ENCODE measurements at places on chromosomes 2 and 18.

- DNase-seq, result no peak
Observed at GRCh38 chr2:70931376-70932000, 4.2 kb upstream of the ATP6V1B1 start.

- DNase-seq, result no peak
Observed at GRCh38 chr2:86286516-86286915, 50.9 kb downstream of the REEP1 start.

- DNase-seq, result no peak
Observed at GRCh38 chr2:128305555-128306080, 13.1 kb downstream of the HS6ST1 start.

DNA sequence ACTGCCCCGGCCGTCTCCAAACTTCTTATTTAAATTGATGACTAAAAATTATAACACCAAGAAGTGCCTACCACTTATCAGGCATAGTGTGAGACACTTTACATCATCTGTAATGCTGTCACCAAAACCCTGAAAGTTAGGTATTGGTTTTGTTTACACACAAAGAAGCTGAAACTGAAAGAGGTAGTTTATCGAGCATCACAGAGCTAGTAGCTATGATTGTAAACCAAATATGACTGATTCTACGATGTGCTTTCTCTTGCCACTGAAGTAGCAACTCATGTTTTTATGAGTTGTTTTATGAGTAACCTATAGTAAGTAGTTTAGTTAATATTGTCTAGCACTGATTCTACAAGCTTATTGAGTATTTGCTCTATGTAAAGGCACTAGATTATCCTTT is 31.5 kb downstream of the DYNC1I2 start:
- DNase-seq, result no peak

DNA sequence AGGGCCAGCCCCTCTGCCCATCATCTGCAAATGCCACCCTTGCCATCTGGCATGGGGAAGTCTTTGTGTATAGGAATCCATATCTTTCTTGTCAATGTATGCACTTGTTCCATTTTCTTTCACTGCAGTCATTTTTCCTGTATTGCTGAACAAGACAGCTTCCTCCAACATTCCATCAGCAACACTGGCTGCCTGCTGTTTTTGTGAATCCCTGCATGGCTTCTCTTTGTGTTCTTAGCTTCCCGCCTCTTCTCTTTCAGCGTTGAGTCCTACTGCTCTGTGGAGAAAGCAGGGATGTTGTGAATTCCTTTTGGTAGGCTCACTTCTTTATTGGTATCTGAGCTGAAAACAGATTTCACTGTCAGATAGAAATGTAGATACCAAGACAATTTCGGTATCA is 150.0 kb downstream of the LPIN1 start:
- DNase-seq, result no peak

DNA sequence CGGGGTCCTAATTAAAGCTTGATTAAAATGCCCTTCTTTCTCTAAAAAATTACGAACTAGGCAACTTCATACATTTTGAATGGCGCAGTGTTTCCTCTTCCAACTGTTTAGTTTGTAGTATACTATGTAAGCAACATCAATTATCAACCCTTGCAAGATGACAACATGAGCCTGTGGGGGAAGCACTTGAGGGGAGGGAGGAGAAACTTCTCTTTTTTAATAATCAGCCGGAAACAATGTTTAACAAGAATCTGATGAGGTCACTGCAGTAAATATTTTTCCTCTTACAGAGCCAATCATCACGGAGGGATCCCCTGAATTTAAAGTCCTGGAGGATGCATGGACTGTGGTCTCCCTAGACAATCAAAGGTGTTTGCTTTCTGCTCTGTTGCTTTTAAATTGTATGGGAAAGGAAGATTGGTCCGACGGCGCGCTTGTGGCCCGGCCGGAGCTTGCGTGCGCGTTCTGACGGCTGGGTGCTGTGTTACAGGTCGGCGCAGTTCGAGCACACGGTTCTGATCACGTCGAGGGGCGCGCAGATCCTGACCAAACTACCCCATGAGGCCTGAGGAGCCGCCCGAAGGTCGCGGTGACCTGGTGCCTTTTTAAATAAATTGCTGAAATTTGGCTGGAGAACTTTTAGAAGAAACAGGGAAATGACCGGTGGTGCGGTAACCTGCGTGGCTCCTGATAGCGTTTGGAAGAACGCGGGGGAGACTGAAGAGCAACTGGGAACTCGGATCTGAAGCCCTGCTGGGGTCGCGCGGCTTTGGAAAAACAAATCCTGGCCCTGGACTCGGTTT is 5.3 kb upstream of the DLX1 start:
- DNase-seq, result no peak

GRCh38 chr2:67927501-67927900 is 135.3 kb downstream of the C1D start:
- no peak for DNase-seq

All from DMS 273 treated with DMSO at 0.1 percent for 48 hours (cell line).